ENCODE measurements at places on chromosomes 2 and 18.

- DNase-seq, result no peak
These were observed 100.3 kb upstream of the NEUROD1 start for GRCh38 chr2:181780657-181781056.

GRCh38 chr2:38284971-38285370, 92.1 kb downstream of the ATL2 start:
- no peak for DNase-seq

DNA sequence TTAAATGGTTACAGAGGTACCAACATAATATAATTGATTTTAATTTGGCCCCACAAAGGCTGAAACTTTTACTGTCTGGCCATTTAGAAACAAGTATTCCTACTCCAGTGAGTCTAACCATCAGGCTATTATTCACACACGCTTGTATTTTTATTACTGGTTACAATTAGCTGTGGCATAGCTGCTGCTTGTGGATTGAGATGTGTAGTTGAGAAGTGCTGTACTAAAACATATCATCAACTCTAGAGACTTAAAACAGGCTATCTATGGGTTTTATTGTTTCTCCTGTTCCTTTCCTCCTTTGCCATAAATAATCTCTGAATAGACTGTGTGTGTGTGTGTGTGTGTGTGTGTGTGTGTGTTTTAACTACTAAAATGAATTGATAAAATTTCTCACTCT, 530.2 kb downstream of the CCDC85A start:
- no peak for DNase-seq

GRCh38 chr2:205995260-205995659, 90.7 kb downstream of the INO80D start:
- DNase-seq, result no peak

GRCh38 chr2:206095536-206096332, 9.8 kb upstream of the INO80D start:
- no peak for DNase-seq

DNA sequence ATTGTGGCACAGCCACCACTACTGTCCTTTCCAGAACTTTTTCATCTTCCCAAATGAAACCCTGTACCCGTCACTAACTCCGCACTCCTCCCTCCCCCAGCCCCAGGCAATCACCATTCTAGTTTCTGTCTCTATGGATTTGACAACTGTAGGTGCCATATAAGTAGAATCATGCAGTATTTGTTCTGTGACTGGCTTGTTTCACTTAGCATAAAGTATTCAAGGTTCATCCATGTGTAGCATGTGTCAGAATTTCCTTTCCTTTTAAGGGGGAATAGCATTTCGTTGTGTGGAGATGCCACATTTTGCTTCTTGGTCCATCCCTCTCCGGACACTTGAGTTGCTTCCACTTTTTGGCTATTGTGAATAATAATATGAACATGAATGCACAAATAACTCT, 842 bp upstream of the CKAP2L start:
- peak; percentile 24 for DNase-seq

DNA sequence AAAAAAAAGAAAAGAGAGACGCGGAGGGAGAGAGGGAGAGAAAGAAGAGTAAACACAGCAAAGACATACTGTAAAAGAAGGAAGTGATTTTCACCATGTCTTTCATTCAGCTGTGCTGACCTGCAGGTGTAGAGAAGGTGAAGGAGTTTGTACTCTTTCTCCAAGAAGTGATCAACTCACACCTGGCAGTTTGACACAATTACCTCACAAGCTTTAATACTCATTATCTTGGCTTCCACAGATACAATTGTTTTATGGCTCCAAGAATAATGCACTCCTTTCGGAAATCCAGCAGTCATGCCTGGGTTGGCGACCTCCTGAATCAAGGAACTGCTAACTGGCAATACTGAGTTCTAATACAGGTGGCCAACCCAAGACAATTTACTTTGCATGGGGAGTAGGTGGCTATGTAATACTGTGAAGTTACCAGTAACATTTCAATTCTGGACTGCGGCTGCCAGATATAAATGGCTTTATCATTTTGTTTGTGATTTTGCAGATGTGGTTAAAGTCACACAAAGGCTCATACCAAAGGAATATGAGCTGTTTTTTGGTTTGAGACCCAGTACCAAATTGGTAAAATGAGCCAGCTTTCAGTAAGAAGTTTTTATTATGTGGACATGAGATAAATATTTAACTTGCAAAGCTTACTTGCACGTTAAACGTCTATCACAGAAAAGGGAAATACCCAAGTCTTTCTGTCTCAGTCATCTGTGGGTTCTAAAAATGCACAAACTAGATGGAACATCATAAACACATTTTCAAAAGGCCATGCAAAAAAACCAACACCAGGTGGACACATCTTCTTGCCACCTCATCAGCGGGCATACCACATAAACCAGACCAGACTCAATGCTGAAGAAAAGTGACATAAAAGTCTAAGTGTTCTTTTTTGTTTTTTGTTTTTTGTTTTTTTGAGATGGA, 69.3 kb downstream of the NCKAP5 start:
- peak; percentile 69 for DNase-seq

GRCh38 chr2:13584020-13584419, 867.3 kb downstream of the TRIB2 start:
- no peak for DNase-seq

DNA sequence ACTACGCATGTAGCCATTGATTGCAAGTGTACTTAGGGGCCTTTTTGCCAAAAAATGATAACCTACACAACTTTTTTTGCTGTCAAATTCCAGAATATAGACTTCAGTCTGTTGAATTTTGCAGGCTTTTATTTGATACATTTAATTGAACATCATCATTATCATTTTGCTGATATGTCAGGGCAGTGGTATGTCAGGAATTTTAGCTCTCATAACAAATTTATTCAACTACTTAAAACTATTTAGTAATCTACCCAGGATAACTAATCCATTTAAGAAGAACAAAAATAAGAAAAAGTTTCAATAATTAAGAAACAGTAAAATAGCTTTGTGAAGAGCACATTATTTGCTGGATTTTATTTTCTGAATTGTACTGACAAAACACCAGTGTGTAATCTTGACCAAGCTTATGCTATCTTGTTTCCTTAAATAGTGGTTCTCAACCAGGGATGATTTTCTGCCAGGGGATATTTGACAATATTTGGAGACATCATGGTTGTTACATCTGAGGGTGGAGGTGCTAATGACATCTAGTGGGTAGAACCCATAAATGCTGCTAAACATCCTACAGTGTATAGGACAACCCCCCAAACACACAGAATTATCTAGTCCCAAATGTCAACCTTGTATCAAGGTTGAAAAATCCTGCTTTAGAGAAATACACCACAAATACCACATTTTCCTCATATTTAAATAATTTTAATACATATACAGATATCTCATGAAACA, 12.1 kb upstream of the TTN start:
- no peak for DNase-seq

DNA sequence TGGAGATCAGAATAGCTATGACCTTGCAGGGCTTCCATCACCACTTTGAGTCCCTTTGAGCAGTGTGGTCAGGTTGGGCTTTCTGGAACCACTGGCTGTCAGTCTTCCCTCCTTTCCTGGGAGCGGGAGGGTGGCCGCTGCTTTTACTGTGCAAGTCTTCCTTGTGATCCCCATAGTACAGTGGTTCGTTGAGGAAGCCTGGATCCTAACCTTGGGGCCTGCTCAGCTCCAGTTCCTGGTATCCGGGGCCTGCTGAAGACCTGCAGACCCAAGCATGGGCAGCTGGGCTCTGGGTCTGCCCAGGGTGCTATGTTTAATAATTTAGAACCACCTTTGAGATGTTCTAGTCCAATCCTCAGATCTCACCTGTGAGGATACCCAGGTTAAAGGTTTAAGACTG, 104.2 kb downstream of the CLIP4 start:
- DNase-seq, result no peak

GRCh38 chr2:176585791-176586190, 316.5 kb downstream of the MTX2 start:
- DNase-seq, result no peak

DNA sequence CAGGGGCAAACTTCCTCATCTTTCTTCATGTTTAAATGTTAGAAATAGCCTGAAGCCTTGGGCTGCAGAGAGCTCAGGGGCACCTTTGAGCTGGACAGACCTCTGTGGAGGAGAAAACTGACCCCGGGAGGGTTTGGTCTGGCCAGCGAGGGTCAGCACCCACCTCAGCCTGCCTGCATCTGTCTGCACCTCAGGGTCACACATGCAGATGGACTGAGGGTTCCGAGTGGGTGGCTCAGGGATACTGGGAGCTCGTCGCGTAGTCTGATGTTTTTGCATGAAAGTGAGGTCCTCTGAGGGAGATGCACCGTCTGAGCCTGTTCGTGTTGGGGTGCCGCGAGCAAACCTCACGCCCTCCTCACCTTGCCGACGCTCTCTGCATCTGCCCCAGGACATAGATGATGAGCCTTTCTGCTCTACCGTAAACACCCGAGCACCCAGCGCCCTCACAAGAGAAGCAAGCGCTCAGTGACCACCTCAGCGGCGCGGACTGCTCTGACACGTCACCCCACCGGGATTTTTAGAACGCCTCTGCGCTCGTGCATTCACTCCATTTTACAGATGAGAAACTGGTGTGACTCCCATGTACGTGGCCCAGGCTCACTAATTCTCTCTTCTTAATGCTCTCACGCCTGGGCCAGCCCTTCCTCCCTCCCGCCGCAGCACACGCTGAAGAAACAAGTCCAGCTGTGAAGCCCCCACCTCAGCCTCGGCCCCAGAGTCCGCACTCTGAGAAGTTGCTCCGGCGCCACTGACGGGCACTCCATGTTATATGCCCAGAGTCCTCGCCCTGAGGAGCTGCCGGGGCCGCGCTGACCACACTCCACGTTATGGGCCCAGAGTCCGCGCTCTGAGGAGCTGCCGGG, 9.5 kb downstream of the KCNG2 start:
- no peak for DNase-seq

DNA sequence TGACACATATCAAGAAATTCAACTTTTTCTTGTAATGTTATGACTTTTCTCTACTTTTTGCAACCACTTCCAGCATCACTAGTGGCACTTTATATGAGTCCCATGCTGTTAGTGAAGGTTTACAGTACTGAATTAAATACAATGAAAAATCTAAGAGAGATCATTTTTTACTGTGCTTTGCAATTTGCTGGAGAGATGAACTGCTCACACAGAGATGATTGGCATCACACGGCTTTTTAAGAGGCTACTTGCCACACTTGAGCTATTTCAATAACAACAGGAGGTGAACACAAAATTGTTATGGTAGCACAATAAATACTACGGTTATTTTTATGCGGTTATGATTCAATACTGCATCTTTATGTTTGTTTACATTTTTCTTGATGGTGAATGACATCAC, 88.9 kb downstream of the DAW1 start:
- DNase-seq, result no peak

DNA sequence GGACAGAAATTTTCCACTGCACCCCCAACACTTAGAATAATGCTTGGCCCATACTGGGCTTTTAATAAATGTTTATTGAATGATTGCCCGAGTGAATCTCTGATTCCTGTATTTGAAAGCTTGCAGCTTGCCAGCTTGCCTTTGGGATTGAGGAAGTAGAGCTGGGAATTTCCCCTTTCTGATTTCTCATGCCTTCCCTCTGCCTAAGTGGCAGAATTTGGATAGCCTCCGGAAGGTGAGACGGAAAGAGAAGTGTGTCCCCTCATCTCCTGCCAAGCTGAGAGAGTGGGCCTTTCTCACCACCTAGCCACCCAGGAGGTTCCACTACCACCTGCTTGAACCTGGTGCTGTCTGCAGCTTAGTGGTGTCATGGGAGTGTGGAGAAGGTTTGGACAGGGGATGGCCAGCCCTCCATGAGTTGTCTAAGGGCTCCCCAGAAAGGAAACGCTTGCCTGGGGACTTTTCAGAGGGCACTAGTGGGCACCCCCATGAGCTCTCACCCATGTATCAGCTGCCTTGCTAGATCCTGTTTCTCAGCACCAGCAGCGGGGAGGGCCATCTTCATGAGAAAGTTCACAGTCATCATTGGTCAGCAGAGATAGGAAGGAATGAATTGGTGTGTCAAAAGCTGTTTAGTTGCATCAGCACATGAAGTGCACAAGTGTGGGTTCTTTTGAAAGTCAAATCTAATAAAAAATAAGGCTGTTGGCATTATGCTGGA, 8.6 kb upstream of the NCOA1 start:
- DNase-seq, result no peak

DNA sequence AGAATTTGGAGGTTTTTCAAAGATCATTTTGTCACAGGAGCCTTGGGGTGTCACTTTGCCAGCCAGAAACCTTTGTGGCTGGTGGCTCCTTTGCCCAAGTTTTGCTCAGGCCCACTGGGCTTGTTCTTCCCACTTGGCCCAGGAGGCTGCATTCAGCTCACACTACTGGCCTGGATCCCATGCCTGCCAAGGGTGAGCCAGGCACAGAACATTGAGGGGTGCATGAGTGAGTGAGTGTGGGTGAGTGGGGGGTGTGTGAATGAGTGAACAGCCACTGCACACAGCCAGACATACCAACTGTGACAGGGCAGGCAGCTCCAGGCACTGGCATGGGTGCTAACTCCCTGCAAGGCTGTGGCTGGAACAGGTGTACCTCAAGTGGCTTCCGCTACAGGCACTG, 39.6 kb downstream of the FAM171B start:
- no peak for DNase-seq

GRCh38 chr2:48227617-48228344, 302.2 kb upstream of the STON1 start:
- DNase-seq, result no peak

- DNase-seq, result no peak
These were observed 335.4 kb downstream of the DYSF start for GRCh38 chr2:71788601-71789240.

All from M059J (cell line).